Left colon (tissue), 2 donors: ENCODE measurements at places on chromosomes 3 and 15.

GRCh38 chr3:52683611-52684010 lies 2.1 kb downstream of the PBRM1 start:
- no peak for DNase-seq

GRCh38 chr15:85757073-85757938 lies 37.4 kb downstream of the KLHL25 start:
- DNase-seq = no peak

GRCh38 chr3:55519019-55519418 lies 31.9 kb upstream of the WNT5A start:
- no peak for DNase-seq

DNA sequence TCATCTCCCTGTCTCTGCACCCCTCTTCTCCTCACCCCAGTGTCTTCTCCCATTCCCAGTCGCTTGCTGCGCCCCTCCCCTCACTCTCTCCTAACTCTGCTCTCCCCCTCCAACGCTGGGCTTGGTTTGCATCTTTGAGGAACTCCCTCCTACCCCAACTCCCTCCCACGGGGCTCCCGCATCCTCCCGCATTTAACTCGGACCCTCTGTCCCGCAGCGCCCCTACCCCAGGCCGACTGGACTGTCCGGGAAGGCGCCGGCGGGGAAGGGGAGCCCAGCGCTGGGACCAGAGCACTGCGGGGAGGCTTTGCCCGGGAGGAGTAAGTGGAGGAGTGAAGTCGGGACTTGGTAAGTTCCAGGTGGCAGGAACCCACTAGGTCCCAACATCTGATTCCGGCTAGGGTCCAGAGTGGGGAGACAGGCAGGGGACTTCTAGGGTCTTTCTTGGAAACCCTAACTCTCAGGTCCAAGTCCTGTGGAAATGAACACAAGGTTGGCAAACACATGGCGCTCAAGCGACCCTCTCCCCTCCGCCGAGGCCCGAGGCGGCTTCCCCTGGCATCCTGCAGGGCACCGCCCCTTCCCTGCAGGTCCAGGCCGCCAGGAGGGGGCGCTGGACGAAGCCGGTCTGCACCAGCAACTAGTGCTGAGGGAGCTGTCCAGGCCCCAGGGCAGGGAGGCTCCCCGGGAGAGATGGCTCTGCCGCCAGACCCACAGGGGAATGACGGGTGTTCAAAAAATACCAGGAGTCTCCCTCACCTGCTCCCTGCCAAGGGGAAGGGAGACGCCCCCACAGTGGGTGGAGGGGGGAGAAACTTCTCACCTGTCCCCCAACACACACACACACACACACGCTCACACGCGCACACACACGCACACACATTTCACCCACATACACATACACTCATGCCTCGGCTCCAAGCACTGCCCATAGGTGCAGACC lies 53.2 kb downstream of the LHFPL4 start:
- no peak for DNase-seq

DNA sequence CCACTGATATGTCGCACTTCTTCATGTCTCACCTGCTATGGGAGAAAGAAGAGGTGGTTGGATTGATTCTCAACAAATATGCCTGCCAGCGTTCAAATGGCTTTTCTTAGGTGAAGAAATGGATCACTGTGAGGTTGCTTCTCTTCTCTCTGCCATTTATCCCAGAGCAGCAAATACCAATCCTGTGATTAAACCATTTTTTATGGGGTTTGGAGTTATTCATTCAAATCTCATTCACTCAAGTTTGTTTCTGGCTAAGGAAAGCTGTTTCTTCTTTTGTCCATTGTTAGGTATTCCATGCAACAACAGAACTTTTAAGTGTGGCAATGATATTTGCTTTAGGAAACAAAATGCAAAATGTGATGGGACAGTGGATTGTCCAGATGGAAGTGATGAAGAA lies 12.2 kb upstream of the C3orf52 start:
- DNase-seq = no peak

DNA sequence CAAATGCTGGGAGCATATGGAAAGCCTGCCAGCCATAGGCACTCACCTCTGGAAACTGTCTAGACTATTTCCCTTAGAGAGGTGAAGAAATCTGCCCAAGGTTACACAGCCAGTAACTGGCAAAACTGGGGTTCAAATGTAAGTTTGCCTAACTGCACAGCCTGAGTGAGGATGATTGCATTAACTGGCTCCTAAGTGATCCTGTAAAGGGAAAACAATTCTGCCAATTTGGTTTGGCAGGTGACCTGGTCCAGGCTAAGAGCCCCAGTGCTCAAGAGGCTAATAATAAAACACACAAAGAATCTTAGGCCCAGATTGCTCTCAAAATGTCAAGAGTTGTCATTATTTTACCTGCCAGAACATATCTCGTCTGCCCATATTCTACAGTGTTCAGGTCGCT lies 43.9 kb upstream of the SPRED1 start:
- DNase-seq = no peak

DNA sequence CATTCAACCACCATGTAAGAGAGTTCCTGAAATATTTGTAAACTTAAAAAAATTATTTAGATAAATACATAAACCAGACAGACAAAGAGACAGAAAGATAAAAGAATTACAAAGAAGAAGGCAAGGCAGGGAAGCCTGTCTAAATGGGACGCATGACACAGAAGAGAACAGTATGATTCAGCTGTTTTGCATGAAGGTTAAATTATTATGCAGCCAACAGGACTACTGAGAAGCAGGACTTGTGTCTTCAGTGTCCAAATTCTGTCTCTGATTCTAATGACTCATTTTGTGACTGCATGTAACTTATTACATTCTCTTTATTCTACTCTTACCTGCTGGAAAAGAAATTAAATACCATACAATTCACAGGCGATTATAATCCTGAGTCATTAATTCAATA lies 340.4 kb upstream of the KCNMB2 start:
- no peak for DNase-seq
